ENCODE measurements at places on chromosomes 4 and X. TPM values are rescaled to one million over a fixed set of nuclear protein-coding genes. Genes with fewer than 3 reads are reported as not detected.
A peak's percentile ranks its signal among the peaks of the same experiment; 100 is the strongest.

DNA sequence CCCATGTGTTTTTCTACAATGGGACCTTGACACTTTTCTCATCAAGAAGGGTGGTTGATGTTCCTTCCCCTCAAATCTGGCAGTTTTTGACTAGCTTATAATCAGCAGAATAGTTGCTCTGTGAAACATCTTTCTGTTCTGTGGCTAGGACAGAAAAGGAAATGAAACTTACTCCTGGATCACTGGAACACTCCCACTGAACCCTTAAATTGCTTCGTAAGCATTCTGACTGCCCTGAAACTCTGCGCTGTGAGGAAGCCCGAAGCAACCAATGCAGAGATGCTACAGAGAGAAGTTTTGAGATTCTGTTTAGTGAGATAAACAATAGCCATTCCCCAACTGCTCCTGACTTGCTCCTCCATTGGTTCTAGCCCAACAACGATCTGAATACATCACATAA lies 602.2 kb downstream of the CENPC start:
- DNase-seq: no peak

NAP1L2 gene
- 2.5 TPM for total RNA-seq

BCAP31 gene
- 108 TPM for total RNA-seq

DNA sequence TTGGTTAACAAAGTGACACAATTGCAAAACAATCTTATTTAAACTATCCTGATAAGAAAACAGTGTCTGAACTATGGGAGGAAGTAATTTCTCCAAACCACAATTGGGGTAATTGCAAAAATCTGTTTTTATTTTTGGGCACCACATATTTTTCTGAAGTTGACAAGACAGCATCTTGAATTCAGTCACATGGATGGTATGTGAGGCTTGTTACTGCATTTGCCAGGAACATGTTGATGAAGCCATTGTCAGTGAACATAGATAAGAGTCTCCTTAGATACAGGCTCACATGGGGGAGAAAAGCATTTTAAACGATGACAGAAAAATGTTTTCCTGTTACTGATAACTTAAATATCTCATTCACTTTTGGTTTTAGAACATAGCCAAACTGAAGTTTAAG lies 5.5 kb upstream of the USP53 start:
- no peak for DNase-seq

DNA sequence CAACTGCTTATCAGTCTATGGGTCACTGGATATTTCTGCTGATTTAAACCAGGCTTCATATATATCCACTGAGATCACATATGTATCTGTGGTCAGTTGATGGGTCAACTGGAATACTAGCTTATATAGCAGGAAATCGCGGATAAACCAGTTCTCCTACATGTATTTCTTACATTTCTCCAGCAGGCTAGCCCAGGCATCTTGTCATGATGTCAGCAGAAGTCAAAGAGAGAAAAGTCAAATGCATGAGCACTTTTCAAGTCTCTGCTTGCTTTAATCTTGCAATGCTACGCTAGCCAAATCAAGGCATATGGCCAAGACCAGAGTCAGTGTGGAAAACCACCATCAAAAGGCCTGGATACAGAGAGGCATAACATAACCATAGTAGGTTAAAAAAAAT lies 1008.8 kb upstream of the DIAPH2 start:
- no peak for DNase-seq

GRCh38 chr4:122728856-122729255 lies 3.6 kb upstream of the BBS12 start:
- DNase-seq: no peak

- no peak for DNase-seq
Observed at GRCh38 chr4:159926871-159927270, 824.0 kb downstream of the RAPGEF2 start.

SAGE1 gene
- total RNA-seq: not detected

TMPRSS11D gene
- total RNA-seq: not detected

DNA sequence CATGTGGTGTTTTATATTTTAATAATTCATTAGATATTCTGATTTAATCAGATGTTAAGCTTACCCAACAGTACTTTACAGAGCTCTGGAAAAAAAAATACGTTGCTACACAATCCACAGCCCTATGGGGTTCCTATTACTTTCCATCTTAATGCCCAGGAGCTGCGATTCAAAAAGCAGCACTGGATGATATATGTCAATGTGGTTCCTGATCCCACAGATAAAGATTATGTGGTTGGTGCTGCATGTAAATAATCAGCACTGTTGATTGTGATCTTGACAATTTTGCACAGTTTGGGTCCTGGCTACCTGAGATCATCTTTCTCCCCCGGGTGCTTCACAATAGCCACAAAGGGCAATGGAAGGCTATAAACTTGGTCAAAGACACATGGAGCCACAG lies 72.7 kb upstream of the DCLK2 start:
- DNase-seq: no peak

DNA sequence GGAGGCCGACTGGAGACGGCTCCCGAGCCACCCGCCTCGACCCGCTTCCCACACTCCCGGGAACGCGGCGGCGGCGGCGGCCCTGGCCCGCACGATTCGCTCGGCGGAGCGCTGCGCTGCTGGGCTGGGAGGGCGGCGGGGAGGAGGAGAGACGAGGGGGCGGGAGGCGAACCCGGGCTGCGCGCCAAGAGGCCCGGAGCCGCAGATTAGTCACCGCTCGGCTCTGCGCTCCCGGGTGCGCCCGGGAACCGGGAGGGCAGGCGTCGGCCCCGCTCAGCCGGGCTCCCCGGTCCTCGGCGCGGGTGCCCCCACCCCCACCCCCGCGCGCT lies 11.2 kb upstream of the BCOR start:
- DNase-seq: peak; percentile 64

DNA sequence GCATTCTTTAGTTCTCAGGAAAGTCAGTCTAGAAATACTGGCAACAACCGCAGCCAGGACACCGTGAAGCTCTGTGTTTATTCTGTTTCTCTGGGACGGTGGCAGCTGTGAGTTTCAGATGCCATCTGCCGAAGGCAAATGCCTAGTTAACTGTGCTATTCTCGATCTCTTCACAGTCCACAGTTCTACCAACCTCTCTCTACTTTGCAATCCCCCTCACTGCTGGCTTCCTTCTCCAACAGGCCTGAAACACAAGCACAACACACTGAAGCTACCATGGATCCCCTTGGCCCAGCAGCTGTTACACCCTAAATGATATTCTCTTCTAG lies 118.8 kb downstream of the ZNF827 start:
- no peak for DNase-seq

EGF gene
- total RNA-seq: not detected

- no peak for DNase-seq
Observed at GRCh38 chr4:27043200-27043599, 182.6 kb downstream of the STIM2 start.

PRR32 gene
- not detected for total RNA-seq

DNA sequence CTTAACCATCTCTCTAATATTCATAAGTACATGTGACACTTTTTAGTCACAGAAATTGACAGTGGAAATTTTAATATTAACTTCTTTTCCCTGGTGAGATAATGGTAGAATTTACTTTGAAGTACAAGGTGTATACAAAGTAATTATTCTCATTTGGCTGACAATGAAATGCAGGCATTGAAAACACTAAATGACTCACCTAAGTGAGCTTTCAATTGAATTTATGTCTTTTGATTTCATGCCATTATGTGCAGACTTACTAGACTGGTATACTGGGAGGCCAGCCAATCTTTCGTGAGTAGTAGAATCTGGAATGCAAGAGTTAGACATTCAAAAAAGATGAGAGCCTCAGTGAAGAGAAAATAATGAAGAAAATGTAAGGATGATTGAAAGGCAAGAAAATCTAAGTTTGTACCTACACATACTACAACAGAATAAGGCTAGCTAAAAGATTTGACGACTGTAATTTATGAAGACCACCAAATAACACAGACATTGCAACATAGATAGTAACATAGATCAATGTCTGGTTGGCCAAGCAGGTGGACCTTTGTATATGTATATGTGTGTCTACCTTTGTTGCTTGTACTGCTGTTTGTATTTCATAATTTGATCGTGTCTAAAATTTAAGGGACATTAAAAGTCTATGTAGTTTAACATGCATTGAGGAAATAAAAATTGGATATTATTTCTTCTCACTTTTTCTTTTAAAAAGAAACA lies 459.7 kb downstream of the IL15 start:
- no peak for DNase-seq

CXCL9 gene
- total RNA-seq: not detected

VCX3A gene
- not detected for total RNA-seq

CXCL11 gene
- total RNA-seq: not detected

DNA sequence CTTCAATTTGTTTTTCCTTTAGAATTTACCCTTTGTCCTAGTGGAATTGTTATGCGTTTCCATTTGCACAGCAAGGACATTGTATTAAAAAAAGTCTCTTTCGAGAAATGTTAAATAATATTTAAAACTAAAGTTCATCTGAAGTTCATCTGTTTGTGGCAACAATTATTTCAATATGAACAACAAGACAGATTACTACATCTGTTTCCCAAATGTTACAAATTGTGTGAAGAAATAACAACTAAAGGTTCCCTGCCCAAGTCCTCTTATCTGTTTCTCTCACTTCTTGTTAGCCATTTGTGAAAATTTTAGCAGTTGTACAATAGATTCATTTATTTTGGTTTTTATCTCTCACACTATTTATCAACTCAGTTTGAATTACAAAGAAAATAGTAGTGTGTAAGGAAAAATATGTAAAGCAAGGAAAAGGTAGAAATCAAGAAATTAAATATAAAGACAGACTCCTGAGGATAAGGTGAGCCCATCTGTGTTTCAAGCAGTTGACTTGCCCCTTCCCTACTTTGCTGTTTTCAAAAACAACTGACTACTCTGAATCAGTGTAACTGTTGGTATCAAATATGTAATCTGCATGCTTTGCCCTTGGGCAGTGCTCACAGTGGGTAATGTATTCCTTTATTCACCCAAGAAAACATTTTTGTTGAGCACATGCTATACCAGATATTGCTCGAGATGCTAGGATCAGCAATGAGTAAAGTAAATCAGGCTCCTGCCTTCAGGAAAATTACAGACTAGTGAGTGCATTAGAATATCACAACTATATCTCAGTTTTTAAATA lies 118.9 kb upstream of the PCDH7 start:
- DNase-seq: no peak

GRCh38 chrX:95762716-95763115 lies 921.9 kb upstream of the DIAPH2 start:
- DNase-seq: no peak

- DNase-seq: peak; percentile 28
Observed at GRCh38 chrX:111098874-111099273, 2.9 kb downstream of the PAK3 start.

MID1IP1 gene
- total RNA-seq: 61.3 TPM

DNA sequence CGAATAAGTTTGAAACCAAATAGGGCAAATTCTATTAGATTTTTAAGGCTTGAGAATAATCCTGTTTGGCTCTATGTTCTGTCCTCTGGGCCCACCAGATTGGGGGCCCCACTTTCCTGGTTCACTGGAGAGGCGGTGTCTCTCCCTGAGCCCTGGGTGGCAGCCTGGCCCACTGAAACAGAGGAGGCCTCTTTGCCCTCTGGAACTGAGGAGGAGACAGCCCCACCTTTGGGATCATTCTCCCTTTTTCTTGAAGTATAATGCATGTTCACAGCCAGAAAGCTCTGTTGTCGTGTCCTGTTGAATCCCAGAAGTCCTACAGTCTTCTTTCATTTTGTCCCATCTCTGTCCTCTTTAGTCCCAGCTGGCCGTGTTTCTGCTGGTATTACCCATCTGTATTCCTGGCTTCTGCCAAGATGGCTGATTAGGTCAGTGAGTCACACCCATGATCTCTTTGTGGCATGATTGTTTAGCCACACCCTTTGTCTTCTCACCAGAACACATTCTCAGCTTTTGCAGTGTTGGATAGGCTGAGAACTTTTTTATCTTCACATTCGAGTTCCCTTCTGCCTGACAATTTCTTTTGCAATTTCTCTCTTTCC lies 8.1 kb upstream of the TBC1D25 start:
- no peak for DNase-seq
